Cerebellar nuclear complex (tissue), 1 donor: ENCODE measurements at places on chromosomes 5 and 9.

DNA sequence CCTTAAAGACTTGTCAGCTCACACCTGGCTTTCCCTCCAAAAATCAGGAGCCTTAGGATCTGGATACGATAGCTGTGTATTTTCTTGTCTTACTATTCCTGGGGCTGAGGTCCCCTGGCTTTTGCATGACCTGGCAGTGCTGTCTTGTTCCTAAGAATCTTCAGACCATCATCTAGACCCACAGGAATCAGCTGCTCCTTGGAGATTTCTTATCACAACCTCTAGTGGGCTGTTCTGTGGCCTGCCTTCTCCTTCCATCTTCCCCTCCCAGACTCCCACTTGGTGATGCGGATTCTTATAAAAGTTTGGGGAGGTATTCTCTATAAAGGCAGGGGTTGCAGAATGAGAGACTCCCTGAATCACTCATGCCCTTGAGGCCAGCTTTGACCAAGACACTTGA lies 21.4 kb downstream of the LCP2 start:
- no peak for DNase-seq

- DNase-seq, result no peak
Measured at GRCh38 chr5:5037674-5038073, 102.5 kb upstream of the ADAMTS16 start.

DNA sequence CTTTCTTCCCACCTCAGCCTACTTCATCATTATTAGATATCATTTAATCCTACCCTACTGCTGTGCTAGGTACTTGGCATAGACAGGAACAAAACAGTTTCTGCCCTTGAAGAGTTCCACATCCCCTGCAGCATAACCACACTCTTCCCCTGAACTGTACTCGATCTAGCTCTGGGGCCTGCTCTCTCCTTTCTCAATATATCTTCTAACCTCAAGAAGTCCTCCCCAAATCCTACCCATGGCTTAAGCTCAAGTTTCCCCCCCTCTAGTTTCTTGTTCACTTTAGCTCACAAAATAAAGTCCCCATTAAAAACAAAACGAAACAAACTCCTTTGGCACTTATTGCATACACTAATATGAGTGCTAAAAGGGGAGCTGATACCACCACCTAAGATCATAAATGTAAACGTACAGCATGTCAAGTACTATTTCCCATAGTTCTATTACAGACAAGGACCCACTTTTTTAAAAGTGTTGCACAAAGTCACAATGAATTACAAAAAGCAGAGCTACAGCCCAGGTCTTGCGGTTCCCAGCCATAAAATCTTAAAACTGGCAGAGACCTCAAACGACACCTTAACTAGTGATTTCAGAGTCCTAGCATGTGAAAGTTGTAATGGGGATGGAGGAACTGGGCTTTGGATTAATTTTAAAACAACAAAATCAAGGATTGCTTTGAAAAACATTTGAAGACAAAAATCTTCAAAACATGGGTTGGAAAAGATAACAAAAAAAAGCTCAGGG lies 80.7 kb downstream of the PTPDC1 start:
- DNase-seq, result no peak

DNA sequence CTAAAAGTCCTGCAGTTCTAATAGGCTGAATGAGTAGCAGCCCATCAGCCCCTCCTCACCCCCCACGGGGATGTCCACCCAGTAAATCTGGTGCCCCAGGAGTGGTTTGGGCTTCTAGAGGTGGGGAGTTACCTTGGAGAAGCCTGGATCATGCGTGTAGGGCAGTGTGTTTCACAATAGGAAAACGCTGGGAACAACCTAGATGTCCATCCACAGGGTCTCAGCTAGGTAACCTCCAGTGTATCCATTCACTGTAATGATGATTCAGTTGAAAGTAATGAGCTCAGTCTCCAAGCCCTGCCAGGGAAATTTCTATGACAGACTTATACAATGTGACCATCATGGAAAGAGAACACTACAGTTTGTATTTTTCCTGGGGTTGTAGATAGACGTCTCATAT lies 51.8 kb downstream of the NDST1 start:
- DNase-seq, result no peak

- DNase-seq, result no peak
Measured at GRCh38 chr5:31471916-31472315, 60.0 kb downstream of the DROSHA start.

GRCh38 chr5:115457571-115457970 lies 87.0 kb downstream of the FEM1C start:
- DNase-seq, result no peak

DNA sequence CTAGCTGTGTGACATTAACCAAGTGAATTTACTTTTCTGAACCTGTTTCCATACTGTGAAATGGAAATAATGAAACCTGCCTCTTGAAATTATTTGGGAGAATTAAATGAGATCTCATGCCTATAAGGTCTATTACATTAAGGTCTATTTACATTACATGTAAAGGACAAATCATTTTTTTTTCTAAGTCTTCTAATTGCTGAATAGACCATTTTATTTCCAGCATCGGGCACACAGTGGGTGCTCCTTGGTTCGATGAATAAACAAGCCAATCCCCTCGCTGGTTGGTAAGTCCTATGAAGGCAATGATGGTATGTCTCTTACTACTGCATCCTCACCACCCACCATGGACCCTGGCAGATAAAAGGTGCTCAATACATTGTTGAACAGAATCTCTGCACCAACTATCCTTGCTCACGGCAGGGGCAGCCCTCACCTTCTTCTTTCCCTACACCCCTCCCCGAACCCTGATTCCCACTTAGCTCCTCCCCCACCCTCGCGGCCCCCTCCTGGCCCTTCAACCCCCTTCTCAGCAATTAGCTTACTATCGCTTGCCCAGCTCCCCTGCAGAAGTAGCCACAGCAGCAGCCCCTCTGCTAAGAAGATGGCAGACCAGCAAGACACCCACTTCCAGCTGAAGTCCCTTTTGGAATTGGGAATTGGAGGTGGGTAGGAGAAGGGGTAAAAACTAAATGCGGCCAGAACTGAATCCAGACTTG lies 3.0 kb downstream of the PCDH1 start:
- DNase-seq, result no peak
